ENCODE measurements at places on chromosomes 11 and 22. TPM values are rescaled to one million over a fixed set of nuclear protein-coding genes. Genes with fewer than 3 reads are reported as not detected.

Gene SCGB1A1
- not detected for total RNA-seq

Gene FIBIN
- 54.7 TPM for total RNA-seq

Gene MOGAT2
- total RNA-seq: not detected

Gene IGSF22
- total RNA-seq: 0.20 TPM

Gene TEX54
- not detected for total RNA-seq

Gene OR52H1
- 0.40 TPM for total RNA-seq

Gene BAIAP2L2
- 0.88 TPM for total RNA-seq

Gene KCNQ1OT1
- 6.8 TPM for total RNA-seq

Gene C22orf31
- total RNA-seq: 1.2 TPM

Gene TSGA10IP
- total RNA-seq: not detected

Gene RASL10A
- 2.1 TPM for total RNA-seq

Gene OR8B4
- total RNA-seq: not detected

Gene OR10A3
- not detected for total RNA-seq

Gene LIMK2
- total RNA-seq: 29.5 TPM
